Fibroblast of skin of scalp (primary cell): ENCODE measurements at places on chromosomes 2 and 18.

GRCh38 chr2:43192744-43193651 lies 33.4 kb downstream of the ZFP36L2 start:
- no peak for DNase-seq

DNA sequence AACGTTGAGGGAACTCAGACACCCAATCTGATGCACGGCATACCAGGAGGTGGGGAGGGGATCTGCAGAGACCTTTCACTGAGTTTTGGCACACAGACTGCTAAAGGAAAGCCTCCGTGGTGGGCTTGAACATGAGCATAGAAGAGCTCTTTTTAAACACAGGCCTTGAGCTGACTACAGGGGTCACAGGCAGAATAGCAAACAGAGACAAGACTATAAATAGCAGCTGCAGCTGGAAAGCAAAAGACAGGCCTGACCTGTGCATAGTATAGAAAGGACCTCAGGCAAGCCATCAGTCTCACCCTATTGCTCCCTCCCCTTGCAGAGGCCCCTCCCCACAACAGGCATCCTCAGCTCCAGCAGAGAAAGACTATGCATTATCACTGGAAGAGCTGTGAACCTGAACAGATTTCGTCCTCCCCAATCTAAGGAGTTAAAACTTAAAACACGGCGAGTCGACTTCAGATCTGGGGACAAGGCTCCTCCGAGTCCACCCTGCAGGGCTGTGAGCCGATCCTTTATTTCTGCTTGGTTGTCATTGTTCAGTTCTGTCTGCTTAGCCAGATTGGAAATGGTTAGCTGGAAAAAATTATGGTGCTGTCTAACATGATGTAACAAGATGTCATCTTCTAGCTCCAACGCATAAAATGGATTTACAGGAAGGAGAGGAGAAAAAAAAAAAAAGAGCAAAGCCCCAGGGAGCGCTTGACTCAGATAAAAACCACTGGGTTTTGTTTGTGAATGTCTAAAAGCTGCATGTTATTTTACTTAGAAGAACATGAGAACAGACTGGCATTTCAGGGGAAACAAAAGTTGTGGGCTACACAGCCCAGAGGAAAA lies 25.2 kb upstream of the LCLAT1 start:
- DNase-seq, result peak; percentile 97

DNA sequence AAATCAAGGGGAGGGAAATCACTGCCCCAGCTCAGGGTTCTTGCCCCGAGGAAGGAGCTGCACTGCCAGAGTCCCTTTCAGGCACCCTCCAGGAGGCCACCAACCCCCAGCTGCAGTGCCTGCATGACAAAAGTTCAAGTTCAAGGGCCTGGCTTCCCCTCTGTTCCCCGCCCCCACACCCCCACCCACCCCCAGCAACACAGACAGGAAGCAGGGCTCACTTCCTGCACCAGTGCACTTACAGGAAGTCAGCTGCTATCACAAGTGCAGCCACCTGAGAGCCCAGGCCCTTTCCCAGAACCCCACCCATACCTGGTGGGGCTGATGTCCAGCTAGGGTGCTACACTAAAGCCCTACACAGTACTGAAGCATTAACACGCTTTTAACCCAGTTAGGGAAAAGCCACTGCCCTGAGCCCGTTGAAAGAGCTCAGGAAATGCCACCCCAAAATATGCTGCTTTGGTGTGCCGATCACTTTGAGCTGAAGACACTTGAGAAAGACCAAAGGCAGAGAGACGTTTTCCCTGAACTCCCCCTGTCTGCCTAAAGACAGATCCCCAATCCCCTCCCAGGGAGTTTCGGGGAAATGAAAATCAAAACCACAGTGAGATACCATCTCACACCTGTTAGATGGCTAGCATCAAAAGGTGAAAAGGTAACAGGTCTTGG lies 109.9 kb upstream of the CAB39 start:
- no peak for DNase-seq

- no peak for DNase-seq
These were observed 63.8 kb upstream of the DARS1 start for GRCh38 chr2:136049011-136049742.
